ENCODE measurements at places on chromosomes 3 and 15. TPM values are rescaled to one million over a fixed set of nuclear protein-coding genes. Genes with fewer than 3 reads are reported as not detected.

CAPN3 gene
- total RNA-seq = 5.3 TPM

SLC9C1 gene
- total RNA-seq = 1.3 TPM

DNA sequence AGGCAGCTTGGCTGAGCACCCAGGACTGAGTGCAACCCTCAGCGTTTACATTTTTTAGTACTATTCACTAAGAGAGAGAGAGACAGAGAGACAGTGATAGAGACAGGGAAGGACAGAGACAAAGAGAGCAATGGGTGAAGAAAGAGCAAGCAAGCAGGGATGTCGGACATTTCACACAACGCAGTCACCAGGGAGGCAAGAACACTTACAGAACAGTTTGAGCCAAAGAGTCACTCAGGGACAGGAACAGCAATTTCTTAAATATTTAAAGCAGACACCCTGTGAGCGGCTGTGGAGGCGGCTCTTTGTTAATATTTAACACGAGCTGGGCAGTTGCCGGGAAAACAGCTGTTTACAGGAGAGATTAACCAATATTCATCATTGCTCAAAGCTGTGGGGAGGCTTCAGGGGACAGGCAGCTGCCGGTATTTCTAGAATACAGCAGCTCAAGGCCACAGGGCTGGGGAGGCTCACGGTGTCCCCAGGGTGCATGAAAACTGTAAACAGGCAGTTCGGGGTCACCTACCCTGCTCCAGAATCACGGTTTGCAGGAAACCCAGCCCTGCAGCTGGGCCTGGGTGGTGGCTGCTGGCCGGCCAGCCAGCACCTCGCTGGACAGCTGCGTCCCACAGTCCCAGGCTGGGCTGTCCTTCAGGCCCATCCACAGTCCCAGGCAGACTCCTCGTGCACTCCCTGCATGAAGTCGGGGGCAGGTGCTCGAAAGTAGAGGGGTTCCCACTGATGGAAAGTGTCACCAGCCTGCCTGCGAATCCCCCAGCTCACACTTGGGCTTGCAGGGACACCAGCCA is 38.8 kb upstream of the PCSK6 start:
- DNase-seq = no peak

- no peak for DNase-seq
Measured at GRCh38 chr3:59772416-59773408, 722.9 kb upstream of the CFAP20DC start.

DNA sequence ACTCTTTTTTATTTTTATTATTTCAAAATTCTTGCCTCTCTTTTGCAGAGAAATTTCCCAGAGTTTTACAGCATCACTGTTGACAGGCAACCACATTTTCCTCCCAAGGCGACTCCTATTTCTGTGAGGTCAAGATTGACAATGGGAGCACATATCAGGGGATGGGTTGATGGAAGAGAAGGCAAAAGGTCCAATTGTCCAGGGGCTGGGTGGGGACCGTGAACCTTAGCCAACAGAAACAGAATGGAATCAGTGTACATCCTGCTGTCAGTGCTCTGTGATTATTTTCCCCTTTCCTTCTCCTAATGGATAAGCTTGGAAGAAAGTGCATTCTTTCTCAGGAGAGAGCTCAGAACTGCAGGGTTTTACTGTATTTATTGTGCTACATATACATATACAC is 42.4 kb downstream of the CNTN6 start:
- DNase-seq = no peak

GRCh38 chr3:58570851-58571250 is 6.3 kb downstream of the FAM107A start:
- DNase-seq = no peak

- no peak for DNase-seq
Measured at GRCh38 chr3:175329373-175329772, 470.2 kb downstream of the NAALADL2 start.

DNA sequence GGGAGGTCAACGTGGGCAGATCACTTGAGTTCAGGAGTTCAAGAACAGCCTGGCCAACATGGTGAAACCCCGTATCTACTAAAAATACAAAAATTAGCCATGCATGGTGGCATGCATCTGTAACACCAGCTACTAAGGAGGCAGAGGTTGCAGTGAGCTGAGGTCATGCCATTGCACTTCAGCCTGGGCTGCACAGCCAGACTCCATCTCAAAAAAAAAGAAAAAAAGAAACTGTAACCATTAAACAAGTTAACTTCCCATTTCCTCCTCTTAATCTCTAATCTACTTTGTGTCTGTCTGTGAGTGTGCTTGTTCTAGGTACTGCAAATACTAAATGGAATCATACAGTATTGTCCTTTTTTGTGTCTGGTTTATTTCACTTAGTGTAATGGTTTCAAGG is 2.7 kb downstream of the RBM6 start:
- DNase-seq = no peak

DNA sequence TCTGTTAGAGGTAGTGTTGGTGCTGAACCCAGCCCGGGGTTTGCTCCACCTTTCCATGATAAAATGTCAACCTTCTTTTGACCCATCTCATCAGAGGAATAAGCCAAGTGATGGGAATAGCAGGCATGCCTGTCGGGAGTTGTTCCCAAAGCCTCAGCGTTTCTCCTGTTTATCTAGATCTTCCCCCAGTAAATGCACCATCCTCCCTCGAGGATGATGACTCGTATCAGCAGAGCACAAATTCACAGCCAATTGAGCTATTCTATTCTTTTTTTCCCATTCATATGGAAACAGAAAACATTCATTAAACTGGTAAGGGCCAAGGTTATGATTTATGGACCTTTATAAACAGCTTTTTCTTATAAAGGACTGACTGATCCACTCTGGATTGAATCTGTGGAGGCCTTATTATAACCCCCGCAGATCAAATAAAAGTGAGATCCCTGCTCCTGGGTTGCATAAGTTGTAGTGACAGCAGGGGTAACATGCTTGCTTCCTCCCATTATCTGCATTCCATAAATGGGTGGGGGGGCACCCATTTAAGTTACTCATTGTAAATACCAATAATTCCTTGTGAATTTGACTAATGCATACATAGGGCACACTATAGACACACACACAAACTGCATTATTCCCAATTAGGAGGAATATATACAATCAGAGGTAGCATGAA is 207.3 kb downstream of the PLCL2 start:
- no peak for DNase-seq

- DNase-seq = no peak
Measured at GRCh38 chr3:149245738-149246451, 24.3 kb upstream of the CP start.

GRCh38 chr15:58736018-58736643 is 13.4 kb downstream of the ADAM10 start:
- DNase-seq = no peak

All from right atrium auricular region (tissue), 2 donors.